ENCODE measurements at places on chromosomes 5 and 9.

- peak; percentile 90 for ATAC-seq
These were observed 43.1 kb downstream of the BOD1 start for GRCh38 chr5:173573126-173573960.

DNA sequence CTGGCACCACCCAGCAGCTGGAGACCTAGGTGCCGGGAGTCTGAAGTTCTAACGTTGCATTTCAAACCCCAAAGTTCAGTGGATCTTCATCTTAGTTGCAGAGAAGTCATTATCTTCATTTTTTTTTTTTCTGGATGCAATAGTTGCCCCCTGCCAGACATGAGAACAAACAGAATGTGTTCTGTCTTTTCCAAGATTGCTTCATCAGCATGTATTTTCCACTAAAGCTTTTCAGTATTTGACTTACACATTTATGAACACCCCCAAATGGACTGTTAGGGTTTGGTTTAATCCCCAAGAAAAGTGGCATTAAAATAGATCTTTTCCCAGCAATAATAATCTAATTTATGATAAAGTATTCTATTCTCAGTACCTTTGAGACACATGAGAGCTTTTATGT is 135.2 kb upstream of the OSMR start:
- ATAC-seq, result no peak

GRCh38 chr9:21576331-21577189 is 94.4 kb upstream of the IFNE start:
- peak; percentile 57 for ATAC-seq

DNA sequence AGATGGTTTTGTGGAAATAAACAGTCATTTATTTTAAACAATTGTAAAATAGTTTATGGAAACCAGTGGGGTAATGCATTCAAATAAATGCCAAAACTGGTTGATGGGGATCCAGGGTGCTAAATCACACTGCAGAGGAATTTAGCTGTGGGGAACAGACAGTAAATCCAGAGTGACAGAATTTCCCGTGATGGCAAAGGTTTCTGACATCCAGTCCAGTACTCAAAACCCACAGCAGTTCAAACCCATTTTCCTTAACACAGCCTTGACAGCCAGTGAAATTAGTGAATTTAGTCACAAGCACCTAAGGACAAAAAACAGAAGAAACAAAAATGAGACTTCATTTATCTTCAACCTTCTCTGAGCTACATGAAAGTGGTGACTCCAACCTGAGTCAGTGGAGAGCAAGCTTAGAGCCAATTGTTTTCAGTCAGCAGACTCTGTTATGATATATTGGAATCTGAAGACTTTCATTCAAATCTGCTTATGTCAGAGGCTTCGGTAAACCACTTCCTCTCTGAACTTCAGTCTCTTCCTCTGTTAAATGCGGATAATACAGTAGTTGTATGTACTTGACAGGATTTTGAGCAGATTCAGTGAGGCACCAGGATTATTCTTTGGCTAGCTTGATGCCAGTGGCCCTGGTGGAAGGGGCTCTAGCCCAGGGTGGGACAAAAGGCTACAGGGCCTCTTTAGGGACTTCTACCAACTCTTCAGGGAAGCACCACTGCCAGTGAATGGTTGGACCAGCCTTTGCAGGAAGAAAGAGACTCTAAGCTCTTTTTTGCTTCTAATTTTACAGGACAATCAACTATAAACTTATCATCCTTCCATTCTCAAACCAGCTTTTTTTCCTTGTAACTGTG is 185.3 kb downstream of the MAPKAP1 start:
- ATAC-seq, result peak; percentile 25

- ATAC-seq, result no peak
These were observed 19.0 kb downstream of the RICTOR start for GRCh38 chr5:39055027-39055767.

DNA sequence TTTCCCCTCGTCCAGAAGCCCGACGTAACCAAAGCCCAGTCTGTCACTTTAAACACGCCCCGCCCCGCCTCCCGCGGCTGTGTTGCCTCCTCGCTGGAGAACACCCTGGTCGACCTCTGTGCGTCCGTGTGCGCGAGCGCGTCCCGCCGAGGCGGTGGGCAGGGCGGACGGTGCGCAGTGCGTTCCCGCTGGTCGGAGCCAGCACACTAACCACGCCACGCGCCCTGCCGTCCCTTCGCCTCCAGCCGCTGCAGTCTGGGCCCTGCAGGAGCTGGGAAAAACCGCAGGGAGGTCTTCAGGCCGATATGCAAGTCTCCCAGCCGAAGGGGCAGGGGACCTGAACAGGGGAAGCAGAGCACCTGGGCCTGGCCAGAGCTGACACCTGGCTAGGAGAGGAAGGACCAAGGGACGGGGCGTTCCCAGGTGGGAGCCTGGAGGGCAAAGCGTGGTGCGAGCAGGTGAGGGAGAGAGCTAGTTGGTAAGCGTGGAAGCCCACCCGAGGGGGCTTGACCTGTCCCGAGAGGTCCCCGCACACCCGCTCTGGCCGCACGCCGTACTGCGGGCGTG is 1.3 kb upstream of the PHPT1 start:
- peak; percentile 33 for ATAC-seq

GRCh38 chr9:120396418-120396817 is 183.5 kb downstream of the CDK5RAP2 start:
- no peak for ATAC-seq
